ENCODE measurements at places on chromosomes 13 and 19.

DNA sequence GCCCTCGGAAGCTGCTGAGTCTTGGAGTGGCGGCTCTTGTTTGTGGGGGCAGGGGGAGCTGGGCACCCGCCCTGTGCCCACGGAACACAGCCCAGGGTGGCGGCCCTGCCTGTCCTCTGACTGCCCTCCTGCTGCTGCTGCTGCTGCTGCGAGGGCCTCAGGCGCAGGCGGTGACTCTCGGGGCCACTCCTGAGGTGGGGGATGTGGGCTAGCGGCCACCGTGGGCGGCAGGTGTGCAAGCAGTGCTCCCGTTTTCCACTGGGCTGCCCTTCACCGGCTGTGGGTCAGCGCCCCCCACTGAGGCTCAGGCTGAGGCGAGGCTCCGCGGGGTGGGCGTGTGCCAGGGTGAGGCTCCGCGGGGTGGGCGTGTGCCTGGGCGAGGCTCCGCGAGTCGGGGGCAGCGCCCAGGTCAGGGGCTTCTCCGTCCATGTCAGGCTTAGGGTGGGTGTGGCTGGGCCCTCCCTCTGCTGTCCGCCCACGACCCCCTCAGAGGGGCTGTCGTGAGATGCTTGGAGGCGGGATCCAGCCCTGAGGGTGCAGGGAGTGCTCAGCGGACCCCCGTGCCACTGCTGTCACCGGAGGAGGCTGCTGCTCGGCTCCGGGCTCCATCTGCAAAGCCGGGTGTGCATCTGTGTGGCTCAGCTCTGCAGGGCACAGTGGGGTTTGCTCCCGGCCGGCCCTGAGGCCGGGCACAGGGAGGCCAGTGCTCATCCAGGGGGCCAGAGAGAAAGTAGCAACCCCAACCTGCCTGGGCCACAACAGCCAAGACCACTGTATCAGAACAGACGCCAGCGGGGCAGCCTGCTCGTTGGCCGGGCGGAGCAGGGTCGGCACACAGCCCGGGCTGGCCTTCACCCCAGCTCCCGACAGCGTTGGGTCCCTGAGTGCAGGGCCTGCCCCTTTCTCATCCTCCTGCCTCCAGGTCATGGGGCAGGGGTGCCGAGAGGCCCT lies 14.5 kb downstream of the CSNK1G2 start:
- no peak for DNase-seq

GRCh38 chr13:48839171-48839570 lies 136.5 kb upstream of the FNDC3A start:
- no peak for DNase-seq

GRCh38 chr19:32397671-32398101 lies 7.9 kb upstream of the DPY19L3 start:
- DNase-seq: no peak

- no peak for DNase-seq
These were observed 42.0 kb downstream of the MRPL57 start for GRCh38 chr13:21218351-21219035.

DNA sequence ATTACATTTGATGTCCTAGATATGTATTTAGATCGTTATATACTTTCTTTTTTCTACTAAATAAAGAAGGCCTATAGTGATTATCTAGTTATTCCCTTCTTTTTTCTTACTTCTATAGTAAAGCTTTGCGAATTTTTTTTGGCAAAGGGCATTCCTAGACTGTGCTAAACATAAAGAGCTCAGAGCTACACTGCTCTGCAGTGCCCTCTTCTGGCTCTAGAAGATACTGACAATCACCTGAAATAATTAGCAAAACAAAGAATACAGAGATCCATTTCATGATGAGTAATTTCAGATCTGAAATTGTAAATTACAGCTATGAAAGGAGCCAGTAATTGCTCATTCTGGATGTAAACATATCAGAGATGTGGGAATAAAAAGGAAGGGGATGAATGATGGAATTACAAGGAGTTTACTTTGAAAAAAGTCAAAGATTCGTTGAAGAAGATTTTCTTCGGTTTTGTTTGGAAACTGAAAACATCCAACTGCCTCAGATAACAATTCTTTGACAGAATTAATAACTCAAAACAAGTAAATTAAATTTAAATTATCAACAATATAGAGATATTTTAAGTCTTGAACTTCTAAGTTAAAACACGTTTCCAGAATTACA lies 288.5 kb downstream of the NALCN start:
- DNase-seq: no peak

DNA sequence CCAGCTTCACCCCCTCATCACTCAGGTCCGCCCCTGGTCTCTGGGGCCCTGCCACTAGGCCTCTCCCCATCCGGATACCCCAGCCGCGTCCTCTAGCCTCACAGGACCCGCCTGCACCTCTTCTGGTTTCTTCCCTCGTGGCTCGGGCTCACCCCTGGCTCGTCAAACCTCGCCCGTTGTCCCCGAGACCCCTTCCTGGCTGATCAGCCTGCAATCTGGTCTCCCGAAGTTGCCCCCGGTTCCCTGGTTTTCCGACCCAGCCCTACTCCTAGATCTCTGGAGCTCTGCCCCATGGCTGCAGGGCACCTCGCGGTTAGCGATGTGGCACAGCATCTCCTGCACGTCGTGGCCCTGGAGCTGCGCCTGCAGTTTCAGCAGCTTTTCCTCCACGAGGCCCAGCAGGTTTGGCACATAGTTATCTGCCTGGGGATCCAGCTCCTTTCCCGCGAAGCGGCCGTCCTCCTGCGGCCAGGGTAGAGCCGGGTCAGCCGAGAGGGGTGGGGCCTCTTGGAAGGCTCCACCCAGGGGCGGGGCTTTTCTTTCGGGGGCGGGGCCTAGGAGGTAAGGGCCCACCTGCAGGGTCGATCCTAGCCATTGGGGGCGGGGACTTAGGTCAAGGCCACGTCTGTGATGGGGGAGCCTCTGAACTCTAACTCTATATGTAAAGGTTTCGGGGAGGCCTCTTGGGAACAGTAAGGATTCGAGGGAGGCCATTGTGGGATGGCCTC lies 2.4 kb upstream of the RGL3 start:
- DNase-seq: peak; percentile 69

DNA sequence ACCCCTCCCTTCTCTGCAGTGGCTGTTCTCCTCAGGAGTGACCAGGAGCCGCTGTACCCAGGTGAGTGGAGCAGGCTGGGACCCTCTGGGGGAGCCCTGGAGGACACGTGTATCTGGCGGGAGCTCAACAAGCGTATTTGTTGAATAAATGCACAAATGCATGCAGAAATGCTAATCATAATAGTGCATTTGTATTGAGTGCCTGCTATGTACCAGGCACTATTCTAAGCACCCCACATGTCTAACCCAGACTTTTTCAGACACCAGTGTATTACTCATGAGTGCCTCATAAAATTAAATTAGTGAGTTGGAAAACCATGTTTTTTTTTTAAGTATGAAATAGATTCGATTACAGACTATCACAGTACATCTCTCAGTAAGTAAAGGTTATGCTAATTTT lies 7.9 kb downstream of the HPN start:
- DNase-seq: no peak

- no peak for DNase-seq
These were observed 39.9 kb downstream of the DOCK9 start for GRCh38 chr13:98937911-98938381.

- DNase-seq: no peak
These were observed 297.8 kb downstream of the SHISA2 start for GRCh38 chr13:25753976-25754375.

GRCh38 chr13:31094331-31095015 lies 67.2 kb downstream of the HSPH1 start:
- no peak for DNase-seq

DNA sequence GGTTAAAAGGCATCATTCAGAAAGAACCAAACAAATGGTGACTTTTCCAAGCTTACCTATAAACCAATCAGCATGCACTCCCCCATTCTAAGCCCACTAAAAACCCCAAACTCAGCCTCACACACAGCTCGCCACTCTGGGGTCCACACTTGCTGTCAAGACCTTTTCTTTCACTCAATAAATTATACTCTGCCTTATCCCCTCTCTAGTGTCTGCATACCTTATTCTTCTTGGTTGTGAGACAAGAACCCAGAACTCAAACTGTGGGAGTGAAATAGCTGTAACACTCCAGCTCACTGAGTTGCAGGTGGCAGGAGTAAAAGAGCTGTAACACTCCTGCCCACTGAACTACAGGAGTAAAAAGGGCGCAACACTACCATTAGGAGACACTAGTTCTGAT lies 559.0 kb downstream of the TBC1D4 start:
- DNase-seq: no peak

DNA sequence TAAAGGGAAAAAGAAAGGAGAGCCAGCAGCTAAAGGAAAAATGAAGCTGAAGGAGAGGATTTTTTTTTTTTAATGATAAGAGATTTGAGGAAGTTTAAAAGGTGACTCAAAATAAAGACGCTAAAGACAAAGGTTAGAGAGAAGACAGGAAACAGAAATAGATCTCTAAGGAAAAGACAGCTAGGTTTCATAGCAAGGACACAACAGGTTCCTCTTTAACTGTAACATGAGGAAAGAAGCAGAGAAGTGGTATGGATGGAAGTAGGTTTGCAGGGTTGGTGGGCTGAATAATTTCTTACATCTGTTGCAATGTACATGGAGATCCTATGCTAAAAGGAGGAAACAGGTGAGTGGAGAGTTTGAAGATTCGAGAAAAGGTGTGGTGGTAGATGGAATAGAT lies 107.5 kb downstream of the MYCBP2 start:
- no peak for DNase-seq

DNA sequence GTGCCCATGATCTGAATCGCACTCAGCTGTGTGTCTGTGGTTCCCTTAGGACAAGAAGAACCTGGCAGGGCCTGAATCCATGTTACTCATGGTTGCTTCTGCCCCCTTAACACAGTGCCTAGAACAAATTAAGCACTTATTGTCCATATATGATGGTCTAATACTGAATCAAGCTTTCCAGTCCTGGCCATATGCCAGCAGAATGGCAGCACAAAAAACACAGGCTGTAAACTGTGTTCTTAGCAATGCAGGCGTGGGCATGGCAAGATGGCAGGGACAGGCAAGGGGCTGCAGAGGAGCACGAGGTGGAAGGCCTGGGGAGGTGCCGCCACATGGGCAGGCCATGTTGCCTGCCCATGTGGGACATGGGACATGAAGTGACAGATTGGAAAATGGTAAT lies 68.2 kb downstream of the LATS2 start:
- no peak for DNase-seq

- no peak for DNase-seq
These were observed 305.1 kb downstream of the KCNRG start for GRCh38 chr13:50320271-50320862.

DNA sequence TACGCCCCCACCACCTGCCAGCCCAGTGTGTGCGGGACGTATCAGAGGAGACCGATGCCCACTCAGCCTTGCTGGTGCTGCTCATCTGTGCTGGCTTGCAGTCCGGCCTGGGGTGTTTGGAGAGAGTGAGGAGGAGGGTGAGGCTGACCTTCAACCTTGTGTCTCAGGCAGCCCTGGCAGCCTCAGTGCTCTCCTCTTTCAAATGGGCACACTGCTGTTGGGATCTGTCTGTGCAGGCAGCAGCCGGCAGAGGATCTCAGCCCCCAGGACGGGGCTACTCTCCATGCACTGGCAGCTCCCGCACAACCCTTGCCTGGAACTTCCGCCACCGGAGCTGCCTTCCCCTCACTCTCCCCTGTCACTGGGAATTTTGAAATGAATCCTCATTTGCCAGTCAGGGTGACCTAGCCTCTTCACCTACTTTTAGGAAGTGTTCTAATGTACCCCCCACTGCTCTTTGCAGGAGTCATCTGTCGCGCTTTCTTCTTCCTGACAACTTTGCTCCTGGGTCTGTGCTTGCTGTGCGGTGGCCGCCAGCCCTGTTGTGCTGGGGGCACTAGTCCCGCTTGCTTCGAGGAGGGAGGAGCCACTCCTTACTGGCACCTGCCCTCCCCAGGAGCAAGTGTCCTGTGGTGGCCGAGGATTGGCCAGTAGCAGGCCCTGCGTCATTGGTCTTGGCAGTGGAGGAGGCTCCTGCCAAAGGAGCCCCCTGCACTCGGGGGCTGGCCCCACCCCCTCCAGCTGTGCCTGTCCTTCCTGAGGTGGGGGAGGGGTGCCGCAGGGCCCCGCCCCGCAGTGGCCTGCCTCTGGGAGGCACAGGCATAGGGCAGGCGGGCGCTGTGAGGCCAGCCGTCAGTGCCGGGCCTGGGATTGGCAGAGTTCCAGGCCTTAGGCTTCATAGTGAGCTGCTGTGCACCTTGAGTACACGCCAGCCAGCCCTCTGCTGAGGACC lies 53.4 kb downstream of the TSSK6 start:
- no peak for DNase-seq

GRCh38 chr19:46656541-46656940 lies 4.4 kb downstream of the DACT3 start:
- DNase-seq: no peak

- DNase-seq: no peak
These were observed 29.1 kb downstream of the PAK4 start for GRCh38 chr19:39154629-39155100.

DNA sequence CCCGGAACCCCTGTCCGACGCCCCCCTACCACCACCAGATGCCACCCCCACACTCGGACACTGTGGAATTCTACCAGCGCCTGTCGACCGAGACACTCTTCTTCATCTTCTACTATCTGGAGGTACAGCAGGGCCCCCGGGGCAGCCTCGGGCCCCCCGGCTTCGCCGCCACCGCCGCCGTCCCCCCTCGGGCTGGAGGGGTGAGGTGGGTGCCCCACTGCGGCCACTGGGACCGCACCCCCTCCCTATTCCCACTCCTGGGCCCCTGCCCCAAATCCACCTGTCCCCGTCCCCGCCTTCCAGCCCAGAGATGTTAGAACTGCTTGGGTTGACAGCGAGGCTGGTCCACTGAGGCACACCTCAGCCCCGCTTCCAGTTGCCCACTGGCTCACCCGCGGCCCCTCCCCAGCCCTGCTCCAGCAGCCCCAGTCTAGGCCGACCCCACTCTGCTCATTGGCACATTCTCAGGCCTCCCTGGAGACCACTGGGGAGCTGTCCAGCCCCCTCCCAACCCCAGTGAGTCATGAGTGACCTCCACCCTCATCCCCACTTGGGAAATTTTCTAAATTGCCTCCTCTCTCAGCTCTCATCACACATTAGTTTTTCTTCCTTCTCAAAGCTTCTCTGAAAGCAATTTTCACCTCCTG lies 6.5 kb downstream of the LENG1 start:
- DNase-seq: no peak

DNA sequence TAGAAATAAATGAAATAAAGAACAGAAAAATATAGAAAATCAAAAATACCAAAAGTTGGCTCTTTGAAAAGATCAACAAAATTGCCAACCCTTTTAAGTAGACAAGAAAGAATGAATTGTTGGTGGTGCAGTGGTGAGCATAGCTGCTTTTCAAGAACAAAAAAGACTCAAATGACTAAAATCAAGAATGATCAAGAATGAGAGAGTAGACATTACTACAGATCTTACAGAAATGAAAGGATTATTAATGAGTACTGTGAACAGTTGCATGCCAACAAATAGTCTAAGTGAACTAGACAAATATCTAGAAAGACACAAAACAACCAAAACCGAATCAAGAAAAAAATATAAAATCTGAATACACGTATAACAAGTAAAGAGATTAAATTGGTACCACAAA lies 53.9 kb downstream of the FNDC3A start:
- no peak for DNase-seq

GRCh38 chr19:23699521-23699860 lies 12.5 kb upstream of the ZNF675 start:
- DNase-seq: no peak

GRCh38 chr13:46507981-46508380 lies 45.0 kb upstream of the LRCH1 start:
- no peak for DNase-seq

GRCh38 chr19:33465371-33465770 lies 56.2 kb downstream of the PEPD start:
- no peak for DNase-seq

Data from stimulated activated effector memory CD8-positive, alpha-beta T cell treated with anti-CD3 and anti-CD28 coated beads, Interleukin-12 subunit alpha, Interleukin-12 subunit beta, amount 100 ng/mL, for 72 hours (primary cell).